ENCODE measurements at places on chromosomes 11 and 22.

DNA sequence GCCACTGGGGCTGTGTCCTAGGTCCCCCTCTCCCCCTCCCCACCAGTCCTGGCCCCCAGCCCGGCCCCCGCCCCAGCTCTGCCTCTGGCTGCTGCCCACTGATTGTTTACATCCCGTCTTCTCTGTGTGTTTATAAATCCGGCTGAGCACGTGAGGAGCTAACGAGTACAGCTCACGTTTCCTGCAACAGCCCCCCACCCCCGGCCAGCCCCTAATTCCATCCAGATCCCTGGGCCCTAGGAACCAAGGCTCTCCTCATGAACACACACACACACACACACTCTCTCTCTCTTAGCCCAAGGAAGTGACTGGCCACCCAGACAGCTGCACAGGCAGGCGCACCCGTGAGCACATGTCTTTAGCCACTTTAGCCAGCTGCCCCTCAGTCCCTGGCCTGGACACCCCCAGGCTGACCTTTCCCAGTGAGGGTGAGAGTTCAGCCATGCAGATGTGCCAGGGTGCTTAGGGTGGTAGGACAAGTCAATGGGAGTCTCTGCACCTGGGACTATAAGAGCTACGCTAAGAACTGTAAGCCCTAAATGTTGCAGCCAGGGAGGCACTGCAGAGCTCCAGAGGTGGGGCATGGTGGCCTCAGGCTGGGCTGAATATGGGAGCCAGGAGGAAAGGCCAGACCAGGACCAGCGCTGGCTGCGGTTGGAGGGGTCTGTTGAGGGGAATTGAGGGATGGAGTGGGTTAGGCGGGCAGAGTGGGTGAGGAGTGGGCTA, 2.9 kb downstream of the CLCF1 start:
- no peak for DNase-seq

DNA sequence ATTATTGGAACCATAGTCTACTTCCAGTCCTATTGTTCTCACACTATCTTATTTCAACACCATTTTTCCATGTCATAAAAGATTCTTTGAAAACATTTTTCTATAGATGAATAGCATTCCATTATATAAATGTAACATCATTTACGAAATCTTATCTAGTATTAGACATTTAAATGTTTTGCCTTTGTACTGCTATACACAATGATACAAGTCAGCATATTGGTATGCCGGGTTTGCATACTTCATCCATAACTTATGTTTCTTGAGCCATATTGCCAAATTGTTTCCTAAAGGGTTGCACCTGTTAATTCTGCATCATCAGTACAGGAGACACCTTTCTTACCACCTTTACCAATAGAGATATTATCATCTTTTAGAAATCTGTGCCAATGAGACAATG, 68.2 kb downstream of the SYT13 start:
- DNase-seq, result no peak

GRCh38 chr11:67664213-67664585, 10.2 kb downstream of the ALDH3B2 start:
- DNase-seq, result no peak

- DNase-seq, result no peak
Observed at GRCh38 chr11:68460741-68461574, at the start of gene PPP6R3. Gene PPP6R3, plus strand, starts transcription at chr11:68460752. Its CDS starts 76,913 bp downstream, at chr11:68537665.

DNA sequence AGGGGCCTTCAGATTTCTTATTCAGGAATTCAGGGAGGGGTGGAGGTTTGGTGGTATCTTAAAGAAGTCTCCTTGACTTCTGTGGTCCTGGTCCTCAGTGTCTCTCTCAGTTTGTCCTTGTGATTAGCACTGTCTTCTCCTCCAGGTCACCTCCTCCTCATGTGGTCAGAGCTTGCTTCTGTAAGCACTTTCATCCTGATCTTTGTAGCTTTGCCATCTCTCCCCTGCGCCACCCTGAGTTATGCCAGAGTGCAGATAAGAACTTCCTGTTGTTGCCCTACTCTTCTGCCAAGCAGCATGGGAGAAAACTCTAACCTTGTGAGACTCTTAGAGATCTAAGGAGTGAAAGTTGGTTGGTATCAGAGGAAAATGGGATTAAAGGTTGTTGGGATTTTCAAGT, 30.9 kb downstream of the MICAL2 start:
- DNase-seq, result no peak

DNA sequence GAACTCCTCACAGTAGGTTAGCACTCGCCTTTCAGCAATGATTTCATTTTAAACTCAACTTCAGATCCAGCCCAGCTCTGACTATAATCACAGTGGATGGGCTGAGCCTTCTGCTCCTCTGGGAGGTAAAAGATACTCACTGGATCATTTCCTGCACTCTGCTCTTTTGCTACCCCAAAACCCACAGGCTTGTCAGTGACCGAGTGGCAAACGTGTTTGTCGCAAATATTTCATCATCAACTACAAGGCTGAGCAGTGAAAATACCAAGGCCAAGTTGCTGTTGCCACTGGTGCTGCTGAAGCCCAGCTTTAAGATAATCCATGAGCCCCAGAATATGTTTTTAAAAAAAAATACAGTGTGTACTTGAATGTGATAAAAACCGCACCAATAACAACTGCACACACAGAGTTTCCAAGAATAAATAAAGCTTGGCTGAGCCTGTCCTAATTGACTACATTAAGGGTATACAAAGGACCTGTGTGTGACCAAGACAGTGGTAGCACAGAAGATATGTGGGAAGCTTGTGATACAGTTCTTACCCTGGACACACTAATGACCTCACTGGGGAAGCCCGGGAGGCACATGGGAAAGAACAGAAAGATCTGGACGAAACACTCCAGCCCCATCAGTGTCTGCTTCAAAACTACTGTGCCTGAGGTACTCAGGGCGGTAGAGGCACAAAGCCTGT, 41.3 kb downstream of the ABTB2 start:
- DNase-seq, result no peak

- DNase-seq, result no peak
Observed at GRCh38 chr11:129766898-129767604, 48.6 kb upstream of the TMEM45B start.

DNA sequence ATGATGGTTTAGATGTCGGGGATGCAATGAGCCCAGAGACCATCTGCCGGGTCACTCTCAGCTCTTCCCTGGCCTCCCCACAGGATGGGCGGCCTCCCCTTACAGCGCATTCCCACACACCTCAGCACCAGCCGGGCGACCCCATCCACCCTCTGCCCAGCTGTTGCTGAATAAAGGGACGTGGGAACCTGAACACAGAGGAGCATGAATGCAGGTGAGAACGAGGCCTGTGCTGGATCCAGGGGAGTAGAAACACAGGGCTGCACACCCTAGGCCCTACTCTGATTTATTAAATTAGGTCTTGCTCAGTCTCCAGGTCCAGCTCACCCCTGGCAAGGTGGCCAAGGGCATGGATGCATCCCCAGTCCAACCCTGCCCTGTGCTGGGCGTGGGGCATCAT, 180.5 kb downstream of the CTTN start:
- no peak for DNase-seq

DNA sequence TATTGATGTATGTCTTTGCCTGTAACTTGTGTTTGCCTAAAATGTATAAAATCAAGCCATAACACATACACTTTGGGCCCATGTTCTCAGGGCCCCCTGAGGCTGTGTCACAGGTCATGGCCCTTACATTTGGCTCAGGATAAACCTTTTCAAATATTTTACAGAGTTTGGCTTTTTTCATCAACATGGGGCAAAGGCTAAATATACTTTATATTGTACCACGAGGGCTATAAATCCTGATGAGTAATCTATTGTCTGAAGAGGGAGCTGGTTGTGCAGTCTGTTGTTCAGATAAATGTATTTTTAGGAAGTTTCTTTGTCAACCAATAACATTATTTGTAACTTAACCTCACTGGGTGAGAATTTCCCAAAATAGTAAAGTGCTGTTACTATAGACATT, 404.6 kb upstream of the DDI1 start:
- no peak for DNase-seq

DNA sequence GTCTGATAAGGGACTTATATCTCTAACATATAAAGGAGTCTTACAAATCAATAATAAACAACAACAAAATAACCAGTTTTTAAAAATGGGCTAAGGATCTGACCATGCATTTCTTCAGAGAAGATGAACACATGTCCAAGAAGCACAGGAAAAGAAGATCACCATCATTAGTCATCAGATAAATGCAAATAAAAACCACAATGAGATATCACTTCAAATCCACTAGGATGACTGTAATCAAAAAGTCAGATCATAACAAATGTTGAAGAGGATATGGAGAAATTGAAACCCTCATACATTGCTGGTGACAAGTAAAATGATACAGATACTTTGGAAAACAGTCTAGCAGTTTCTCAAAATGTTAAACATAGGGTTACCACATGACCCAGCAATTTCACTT, 61.2 kb upstream of the MYOD1 start:
- no peak for DNase-seq
